Stimulated activated CD8-positive, alpha-beta memory T cell treated with anti-CD3 and anti-CD28 coated beads, Interleukin-12 subunit alpha, Interleukin-12 subunit beta, amount 100 ng/mL, for 4 hours (primary cell): ENCODE measurements at places on chromosomes 2 and 18.

DNA sequence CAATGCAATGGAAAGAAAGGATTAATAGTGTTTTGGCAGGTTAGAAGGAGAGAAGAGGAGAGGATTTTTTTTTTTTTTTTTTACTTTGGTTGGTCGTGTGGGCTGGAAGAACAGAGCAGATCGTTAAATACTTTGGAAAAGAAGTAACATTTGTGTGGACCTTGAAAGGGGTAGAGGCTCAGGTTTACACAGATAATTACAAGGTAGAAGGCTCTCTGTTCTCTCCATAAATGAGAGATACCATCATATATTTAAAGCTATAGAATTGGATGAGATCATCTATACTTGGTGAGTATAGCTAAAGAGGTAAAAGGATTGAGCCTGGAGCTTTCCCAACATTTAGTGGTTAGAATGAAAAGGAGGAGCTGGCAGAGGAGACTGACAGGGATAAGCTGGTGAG lies 49.0 kb downstream of the SMCHD1 start:
- no peak for DNase-seq

DNA sequence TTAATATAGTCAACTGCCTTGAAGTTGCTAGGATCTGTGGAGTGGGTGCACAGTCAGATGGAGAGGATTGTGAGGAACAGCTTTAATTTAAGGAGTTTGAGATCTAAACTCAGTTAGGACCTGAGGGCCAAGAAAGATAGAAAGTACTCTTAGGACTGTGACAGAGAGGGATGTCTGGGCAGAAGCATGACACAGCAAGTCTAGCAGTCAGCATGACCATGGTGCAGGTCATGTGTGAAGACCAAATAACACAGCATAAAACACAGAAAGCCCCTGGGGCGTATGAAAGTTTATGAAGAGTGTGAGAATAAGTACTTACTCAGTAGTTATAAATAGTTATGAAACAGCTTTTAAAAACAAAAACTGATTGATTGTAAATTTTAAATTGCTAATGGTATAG lies 107.2 kb downstream of the GALNT1 start:
- DNase-seq: no peak

DNA sequence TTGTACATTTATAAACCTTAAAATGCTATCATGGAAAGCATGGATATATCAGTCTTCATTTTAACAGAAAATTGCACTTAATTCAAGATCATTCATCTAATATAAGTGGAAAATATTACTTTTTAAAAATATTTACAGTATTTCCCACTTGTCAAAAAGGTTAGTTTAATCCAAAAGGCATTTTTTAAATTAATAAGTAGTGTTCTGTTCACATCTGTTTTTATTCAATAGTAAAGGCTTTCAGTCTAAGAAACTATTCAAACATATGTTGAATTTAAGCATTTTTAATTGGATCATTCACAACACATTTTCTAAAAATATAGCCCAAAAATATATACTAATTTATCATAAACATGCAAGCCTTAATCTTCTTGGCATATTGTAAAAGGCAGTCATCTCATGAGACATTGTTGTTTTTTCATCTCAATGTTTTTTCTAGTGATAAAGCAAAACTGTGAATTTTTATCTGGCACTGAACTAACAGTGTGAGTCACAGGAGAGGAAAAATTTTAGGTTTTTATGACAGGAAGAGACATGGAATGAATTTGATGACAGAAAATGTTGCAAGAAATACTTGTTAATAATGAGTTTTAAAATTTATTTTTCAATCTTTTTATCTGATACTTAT lies 1642.5 kb upstream of the TMEFF2 start:
- DNase-seq: no peak

- DNase-seq: no peak
Measured at GRCh38 chr18:13270279-13270855, 51.8 kb downstream of the LDLRAD4 start.

- DNase-seq: no peak
Measured at GRCh38 chr2:195363496-195363895, 293.5 kb upstream of the SLC39A10 start.

DNA sequence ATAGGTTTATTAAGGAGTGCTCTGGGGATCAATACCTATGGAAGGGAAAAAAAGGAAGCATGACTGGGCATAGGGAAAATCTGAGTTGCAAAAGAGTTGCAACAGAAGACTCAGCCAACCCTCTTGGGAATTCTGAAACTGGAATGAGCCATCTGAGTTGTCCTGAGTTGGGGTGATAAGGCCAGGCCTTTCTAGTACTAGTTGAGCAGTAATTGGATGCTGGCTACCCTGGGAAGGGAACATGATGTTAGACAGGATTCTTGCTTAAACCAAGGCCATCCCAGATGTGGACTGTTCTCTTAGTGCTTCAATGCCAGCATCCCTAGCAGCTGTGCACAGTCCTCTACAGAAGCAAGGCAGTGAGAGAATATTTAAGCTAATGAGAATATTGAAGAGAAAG lies 348.8 kb upstream of the GULP1 start:
- no peak for DNase-seq

DNA sequence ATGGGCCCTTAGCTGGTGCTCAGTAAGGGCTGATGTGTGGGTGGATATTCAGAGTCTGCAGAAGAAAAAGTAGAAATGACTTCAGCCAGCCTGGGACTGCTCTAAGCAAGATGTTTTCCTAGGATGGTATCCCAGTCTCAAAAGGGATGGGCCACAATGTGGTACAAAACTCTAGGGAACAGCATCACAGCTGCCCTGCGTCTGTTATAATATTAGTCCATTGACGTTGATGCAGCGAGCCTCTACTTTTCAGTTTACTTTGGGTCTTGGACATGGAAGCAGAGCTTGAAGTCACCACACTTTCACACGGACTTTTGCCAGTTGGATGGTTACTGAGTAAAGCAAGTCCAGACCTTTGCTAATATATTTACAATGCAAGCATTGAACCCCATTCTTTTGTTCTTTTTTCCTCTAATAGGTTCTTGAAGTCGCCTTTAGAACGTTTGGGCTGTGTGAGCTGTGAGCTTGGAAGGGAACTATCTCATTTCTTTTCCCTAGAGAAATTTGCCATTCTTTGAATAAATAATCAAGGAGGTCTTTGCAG lies 105.7 kb downstream of the RDH14 start:
- DNase-seq: no peak

GRCh38 chr2:102484310-102485061 lies 11.5 kb downstream of the SLC9A4 start:
- no peak for DNase-seq
